ENCODE measurements at places on chromosomes 6 and 20. TPM values are rescaled to one million over a fixed set of nuclear protein-coding genes. Genes with fewer than 3 reads are reported as not detected.

TSPO2 gene
- total RNA-seq: not detected

TREM2 gene
- not detected for total RNA-seq

F13A1 gene
- total RNA-seq: 5.4 TPM

SIRPB2 gene
- not detected for total RNA-seq

RIPK1 gene
- 15.4 TPM for total RNA-seq

CENPW gene
- 29.0 TPM for total RNA-seq

FAM209B gene
- not detected for total RNA-seq

PRRT1 gene
- total RNA-seq: not detected

DNA sequence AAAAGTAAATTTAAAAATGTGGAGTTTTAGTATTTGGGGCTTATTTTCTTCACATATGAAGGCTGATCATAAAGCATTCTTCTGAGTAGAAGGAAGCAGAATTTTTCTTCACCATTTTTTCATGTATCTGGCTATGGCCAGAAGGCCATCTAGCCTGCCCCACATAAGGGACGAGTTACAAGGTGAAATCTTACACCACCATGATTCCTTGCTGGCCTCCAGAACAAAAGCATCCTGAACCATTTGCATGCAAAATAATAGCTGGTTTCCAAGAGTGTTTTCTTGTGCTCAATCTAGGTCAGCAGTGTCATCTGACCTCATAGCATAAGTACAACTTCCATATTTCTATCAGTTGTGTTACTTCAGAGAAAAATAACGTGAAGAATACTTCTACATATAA lies 93.1 kb downstream of the BMP5 start:
- DNase-seq: no peak

GRCh38 chr20:23156170-23156841 lies 70.2 kb upstream of the CD93 start:
- DNase-seq: no peak

DNA sequence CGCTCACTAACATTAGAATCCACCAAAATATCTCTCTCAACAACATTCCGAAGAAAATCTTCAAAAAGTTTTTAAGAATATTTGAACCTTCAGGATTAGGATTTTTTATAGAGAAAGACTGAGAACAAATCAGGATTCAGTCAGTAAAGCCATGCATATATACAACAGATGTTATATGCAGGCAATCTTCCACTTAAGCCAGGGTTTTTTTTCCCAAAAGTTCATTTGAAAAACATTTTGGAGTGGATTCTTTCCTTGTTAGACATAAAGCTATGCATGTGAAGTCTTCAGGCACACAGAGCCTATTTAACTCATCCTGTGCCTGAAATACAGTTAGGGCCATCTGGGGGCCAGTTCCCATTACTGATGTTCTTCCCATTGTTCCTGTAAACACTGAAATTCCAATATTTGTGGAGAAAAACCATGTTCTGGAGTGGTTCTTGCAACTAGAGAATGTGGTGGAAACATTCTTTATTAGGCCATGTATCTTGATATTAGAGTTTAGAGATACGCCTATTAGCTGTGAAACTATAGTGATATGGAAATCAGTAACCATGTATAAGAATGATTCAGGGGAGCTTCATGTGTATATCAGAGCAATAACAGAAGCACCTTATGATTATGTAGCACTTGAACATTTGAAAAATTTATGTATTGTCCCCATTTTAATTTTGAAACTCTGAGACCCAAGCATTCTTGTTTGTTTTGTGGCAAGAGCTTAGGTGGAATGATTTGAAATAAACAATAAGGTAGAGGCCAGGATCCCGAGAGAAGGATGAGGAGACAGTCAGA lies 61.7 kb downstream of the PLEKHG1 start:
- DNase-seq: no peak

DNA sequence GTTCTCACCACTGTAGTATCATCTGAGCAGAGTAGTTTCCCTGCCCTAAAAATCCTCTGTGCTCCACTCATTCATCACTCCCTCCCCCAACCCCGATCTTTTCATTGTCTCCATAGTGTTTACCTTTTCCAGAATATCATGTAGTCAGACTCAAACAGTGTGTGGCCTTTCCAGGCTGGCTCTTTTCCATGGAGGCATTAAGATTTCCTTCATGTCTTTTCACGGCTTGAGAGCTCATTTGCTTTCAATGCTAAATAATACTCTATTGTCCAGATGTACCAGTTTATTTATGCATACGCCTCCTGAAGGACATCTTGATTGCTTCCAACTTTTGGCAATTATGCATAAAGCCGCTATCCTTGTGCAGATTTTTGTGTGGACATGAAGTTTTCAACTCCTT lies 235.8 kb downstream of the PHACTR1 start:
- DNase-seq: no peak

GRCh38 chr20:7798176-7798575 lies 142.1 kb downstream of the HAO1 start:
- DNase-seq: no peak

DNA sequence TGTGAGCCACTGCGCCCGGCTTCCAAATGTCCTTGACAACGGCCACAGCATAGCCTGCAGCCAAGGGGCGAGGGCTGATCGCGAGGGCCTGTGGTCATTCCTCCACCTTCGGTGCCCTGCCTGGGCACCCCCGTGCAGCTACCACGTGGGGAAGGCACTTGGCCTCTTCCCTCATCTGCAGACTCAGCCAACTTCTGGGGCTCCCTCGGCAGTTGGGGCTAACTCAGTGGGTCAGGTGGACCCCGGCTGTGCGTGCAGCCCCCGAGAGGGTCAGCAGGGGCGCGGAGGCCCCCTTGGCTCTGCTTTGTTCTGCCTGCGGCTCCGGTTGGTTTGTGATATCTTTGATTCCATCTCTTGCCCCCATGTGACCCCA lies 52.9 kb upstream of the BHLHE23 start:
- DNase-seq: no peak

DNA sequence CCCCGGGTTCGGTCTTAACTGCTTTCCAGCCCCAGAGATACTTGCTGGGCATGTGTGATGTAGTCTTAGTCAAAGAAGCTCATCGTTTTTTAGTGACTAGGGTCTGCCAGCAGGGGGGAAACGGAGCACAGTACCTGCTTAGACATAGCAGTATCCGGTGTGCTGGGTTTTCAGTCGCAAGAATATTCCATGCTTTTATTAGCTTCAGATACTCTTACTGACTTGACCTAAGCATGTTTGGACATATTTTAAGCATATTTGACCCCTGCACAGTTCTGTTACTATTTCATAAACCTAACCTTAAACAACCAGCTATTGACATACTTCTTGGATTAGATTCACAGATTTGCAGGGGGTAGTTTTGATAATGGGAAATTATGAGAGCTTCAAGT lies 3.0 kb downstream of the E2F3 start:
- no peak for DNase-seq

- DNase-seq: no peak
Observed at GRCh38 chr6:19752746-19753145, 84.4 kb upstream of the ID4 start.

GRCh38 chr6:99407076-99407475 lies 13.1 kb upstream of the COQ3 start:
- DNase-seq: no peak

GRCh38 chr6:168122521-168122920 lies 43.5 kb upstream of the FRMD1 start:
- DNase-seq: no peak

GRCh38 chr6:152922706-152923105 lies 60.1 kb downstream of the FBXO5 start:
- no peak for DNase-seq

DNA sequence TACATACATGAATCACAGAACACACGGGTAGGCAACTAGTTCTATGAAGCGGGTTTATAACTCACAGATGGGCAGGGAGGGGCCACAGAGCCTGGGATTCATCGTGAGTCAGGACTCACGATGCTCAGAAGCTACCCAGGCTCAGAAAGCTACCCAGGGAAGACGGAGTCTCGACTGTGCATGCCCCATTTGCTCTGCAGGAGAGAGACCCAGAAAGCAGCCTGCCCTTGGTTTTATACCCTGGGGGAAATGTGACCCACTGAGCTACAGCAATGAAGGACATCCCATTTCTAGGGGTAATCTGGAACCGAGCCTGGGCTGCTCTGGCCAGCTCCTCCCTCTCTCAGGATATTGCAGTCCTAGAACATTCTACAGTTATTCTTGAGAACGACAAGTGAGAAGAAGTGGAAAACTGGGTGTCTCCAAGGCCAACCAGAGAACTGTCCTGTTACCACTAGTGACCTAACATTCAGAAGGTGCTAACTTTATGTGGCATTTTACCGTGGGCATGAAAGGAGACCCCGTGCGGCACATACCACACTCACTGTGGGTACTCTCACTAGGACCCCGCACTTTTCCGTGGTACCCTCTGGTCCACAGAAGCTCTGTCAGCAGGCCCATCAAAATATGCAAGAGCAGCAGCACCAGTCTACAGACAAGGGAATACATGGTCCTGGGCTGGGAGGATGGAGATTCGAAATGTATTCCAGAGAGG lies 201.9 kb upstream of the PMEPA1 start:
- no peak for DNase-seq

DNA sequence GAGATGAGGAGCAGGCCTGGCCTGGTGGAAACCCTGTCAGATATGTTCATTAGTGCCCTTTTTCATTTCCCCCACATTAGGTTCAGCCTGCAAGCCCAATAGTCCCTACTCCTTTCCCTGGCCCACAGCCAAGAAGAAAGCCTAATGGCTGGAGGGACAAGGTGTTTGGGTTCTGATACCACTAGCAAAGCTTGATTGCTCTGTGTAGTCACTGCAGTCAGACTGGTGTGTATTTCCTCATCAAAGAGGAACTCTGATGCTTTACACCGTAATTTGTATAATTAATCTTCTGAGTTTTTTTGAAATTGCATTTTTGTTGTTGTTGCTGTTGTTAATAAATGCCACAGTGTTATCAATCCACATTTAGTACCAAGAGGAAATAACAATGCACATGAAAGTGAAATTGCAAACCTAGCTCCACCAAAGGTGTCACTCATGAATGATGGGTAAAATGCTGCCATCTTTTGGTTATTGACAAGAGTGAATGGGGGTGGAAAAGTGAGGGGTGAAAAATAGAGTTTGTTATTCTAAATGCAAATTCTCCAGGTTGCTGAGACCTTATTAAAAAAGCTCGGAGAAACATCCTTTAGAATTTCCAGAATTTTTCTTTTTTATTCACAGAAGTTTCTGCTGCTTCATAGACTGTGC lies 320.2 kb upstream of the POU3F2 start:
- DNase-seq: no peak
